ENCODE measurements at places on chromosomes 5 and 9.

DNA sequence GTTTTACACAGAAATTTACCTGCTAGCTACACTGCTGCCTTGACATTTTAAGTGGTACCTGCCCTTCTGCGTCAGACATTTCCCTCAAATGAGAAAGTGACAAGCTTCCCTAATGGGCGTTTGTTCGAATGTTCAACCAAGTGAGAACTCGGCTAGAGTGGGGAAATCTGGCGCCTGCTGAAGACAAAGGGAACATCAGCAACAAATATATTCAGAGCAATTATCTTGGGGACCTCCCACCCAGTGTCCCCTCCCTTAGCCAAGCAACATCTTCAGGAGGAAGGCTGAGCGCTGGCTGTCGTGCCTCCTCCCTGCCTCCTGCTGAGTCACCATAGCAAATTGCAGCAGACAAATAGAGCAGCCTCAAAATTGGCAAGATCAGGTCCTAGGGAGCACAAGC is 57.1 kb downstream of the MFAP3 start:
- DNase-seq: no peak

GRCh38 chr5:158419186-158419585 is 560.2 kb upstream of the CLINT1 start:
- DNase-seq: no peak

GRCh38 chr9:125761676-125762450 is 14.7 kb downstream of the PBX3 start:
- DNase-seq: no peak

- no peak for DNase-seq
Observed at GRCh38 chr5:138461343-138462125, 3.7 kb upstream of the EGR1 start.

GRCh38 chr9:98568234-98568908 is 140.4 kb downstream of the GABBR2 start:
- no peak for DNase-seq

DNA sequence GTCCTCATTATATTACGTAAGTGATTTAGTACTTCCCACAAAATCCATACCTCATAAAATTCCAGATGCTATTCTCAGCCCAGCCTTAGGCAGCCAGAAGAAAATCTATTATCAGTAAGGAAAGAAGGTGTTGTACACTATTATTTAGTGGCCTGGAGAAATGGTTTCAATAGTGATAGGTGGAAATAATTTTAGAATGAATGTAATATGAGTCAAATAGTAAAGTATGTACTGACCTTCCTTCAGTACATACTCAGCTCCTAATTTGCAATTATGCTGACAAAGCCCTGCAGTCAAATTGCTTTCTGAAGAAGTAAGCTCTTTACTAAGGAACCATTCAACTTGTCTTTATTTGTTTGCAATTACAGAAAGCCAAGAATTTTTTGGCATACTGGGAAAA is 409.2 kb downstream of the HTR1A start:
- DNase-seq: no peak

DNA sequence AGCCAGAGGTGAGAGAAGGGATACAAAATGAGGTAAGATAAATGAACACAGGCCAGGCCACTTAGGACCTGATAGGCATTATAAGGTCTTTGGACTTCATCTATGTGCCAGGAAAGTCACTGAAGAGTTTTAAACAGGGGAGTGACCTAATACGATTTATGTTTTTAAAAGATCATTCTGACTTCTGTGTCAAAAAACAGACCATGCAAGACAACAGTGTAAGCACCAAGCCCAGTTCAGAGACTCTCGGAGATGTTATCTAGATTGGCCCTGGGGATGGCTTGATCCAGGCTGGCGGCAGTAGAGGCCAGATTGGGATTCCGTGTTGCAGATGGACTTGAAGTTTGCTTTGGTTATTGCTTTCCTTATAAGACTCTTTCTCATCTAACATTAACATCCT is 43.0 kb upstream of the DPYSL3 start:
- no peak for DNase-seq

DNA sequence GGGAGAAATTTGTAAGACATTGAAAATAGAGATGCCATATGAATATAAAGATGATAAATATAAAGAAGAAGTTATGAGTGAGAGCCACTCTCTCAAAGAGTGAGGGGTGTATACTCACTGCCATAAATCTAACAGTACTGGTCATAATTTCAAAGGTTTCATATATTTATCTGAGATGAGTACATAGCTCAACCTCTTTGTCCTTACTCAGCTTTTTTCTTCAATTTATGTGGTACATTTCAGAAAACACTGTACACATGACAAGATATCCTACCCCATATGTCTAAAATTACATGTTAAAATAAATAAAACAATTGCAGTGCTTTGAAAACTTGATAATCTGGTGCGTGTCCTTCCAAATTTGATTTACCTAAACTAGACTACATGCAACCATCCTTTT is 5.2 kb upstream of the MCC start:
- DNase-seq: no peak

DNA sequence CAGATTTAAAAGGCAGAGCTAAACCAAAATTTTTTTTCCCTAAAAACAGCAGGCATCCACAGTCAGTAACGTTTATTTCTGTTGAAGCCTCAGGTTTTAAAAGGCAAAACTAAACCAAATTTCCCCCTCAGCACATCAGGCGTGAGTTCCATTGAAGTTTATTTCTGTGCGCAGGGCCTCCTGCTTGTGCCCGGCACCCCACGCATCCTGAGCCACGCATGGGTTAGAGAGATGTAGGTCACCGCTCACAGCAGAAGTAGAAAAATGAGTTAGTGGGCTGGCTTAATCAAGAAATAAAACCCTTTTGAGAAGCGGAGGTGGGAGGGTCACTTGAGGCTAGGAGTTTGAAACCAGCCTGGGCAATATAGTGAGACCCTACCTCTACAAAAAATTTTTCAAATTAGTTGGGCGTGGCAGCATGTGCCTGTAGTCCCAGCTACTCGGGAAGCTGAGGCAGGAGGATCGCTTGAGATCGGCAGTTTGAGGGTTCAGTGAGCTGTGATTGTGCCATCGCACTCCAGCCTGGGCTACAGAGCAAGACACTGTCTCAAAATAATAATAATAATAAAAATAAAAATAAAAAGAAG is 75.6 kb upstream of the SPIN1 start:
- DNase-seq: no peak

- DNase-seq: no peak
Observed at GRCh38 chr5:140041492-140042392, 1.4 kb downstream of the NRG2 start.

GRCh38 chr9:134631881-134632280 is 9.7 kb upstream of the COL5A1 start:
- no peak for DNase-seq

- DNase-seq: no peak
Observed at GRCh38 chr5:65191554-65192135, 290.1 kb downstream of the ADAMTS6 start.

GRCh38 chr9:94160594-94161501 is 76.6 kb downstream of the PTPDC1 start:
- no peak for DNase-seq

DNA sequence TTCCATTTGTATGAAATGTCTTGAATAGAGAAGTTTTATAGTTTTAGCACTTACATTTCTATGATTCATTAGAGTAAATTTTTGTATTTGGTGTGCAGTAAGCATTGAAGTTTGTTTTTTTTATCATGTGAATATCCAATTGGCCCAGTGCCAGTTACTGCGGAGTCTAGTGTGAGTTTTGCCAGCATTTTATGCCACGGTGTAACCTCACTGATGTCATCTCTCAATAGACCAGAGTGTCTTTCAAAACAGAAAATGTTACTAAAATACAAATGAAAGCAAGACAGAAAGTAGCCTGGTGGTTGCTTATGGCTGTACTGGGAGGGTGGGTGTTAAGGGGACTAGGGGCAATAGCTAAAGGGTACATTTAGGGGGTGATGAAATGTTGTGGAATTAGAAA is 62.8 kb downstream of the IPPK start:
- DNase-seq: no peak

- DNase-seq: no peak
Observed at GRCh38 chr5:158840193-158840592, 259.5 kb downstream of the EBF1 start.

- no peak for DNase-seq
Observed at GRCh38 chr5:110073534-110073933, 383.8 kb downstream of the MAN2A1 start.

DNA sequence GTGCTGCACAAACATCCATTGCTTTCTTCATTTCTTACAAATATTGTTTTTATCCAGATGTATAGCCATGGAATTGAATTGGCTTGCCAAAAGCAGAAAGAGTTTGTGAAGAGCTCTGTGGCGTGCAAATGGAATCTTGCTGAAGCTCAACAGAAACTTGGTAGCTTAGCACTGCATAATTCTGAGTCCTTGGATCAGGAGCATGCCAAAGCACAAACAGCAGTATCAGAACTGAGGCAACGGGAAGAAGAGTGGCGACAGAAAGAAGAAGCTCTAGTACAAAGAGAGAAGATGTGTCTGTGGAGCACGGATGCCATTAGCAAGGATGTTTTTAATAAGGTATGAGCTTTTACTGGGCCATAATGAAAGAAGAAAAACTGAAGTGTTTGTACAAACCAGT is 5.5 kb downstream of the CDC37L1 start:
- no peak for DNase-seq

GRCh38 chr5:88142636-88142885 is 126.1 kb downstream of the TMEM161B start:
- DNase-seq: no peak

- DNase-seq: no peak
Observed at GRCh38 chr5:62275581-62275980, 30.4 kb upstream of the KIF2A start.

GRCh38 chr9:18437315-18438201 is 36.4 kb upstream of the ADAMTSL1 start:
- DNase-seq: no peak

DNA sequence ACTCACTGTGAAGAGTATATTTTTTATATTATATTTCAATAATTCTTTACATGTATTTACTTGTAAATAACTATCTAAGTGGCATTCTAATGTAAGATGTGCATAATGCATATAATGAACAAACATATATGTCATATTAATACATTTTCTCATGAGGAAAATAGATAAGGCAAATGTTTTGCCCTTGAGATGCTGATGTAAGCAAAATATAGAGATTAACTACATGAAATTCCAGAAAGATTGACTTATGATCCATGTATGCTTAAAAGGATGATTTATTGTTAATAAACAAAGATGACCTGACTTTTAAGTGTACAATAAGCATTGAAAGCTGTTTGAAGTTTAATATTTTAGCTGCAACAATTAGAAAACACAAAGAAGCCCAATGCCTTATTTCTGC is 559.9 kb downstream of the PTPRD start:
- DNase-seq: no peak

GRCh38 chr5:98726258-98726657 is 47.2 kb upstream of the RGMB start:
- DNase-seq: no peak

GRCh38 chr5:180499684-180500083 is 5.5 kb downstream of the CNOT6 start:
- no peak for DNase-seq

DNA sequence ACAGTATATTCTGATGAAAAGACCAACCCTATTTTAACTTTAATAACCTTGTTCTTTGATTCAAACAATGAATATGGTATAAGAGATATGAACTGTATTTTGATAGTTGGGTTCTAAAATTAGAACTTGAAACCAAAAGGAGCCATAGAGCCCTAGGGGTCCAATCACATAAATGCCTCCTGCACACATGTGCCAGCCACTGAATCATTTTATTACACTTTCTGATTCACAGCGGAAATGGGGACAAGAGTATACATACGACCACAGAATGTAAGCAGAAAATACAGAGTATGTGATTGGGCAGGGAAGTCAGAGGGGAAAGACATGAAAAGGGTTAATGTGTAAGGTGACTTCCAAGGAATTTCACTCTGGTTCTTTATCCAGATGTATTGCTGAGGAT is 1000.2 kb downstream of the NR2F1-AS1 start:
- no peak for DNase-seq

GRCh38 chr5:179373101-179373934 is 28.1 kb upstream of the ADAMTS2 start:
- DNase-seq: no peak

DNA sequence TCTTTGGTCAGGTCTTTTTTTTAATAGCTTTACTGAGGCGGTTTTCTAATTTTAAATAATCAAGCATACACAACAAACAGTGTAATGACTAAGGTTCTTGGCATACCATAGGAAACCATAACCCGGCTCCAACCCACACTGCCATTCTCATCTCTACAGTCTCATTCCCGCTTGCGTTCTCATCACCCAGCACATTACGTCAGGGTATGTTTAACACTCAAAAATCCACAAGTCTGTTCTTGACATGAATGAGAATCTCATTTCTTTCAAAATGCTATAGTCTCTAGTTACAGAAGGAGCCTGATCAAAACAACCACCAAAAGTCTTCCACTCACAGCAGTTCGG is 505 bp downstream of the C5orf34 start:
- no peak for DNase-seq

DNA sequence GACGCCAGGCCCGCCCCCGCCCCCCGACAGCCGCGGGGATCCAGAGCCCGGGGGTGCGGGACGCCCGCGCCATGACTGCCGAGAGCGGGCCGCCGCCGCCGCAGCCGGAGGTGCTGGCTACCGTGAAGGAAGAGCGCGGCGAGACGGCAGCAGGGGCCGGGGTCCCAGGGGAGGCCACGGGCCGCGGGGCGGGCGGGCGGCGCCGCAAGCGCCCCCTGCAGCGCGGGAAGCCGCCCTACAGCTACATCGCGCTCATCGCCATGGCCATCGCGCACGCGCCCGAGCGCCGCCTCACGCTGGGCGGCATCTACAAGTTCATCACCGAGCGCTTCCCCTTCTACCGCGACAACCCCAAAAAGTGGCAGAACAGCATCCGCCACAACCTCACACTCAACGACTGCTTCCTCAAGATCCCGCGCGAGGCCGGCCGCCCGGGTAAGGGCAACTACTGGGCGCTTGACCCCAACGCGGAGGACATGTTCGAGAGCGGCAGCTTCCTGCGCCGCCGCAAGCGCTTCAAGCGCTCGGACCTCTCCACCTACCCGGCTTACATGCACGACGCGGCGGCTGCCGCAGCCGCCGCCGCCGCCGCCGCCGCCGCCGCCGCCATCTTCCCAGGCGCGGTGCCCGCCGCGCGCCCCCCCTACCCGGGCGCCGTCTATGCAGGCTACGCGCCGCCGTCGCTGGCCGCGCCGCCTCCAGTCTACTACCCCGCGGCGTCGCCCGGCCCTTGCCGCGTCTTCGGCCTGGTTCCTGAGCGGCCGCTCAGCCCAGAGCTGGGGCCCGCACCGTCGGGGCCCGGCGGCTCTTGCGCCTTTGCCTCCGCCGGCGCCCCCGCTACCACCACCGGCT is 1.0 kb downstream of the FOXE1 start:
- peak; percentile 36 for DNase-seq

DNA sequence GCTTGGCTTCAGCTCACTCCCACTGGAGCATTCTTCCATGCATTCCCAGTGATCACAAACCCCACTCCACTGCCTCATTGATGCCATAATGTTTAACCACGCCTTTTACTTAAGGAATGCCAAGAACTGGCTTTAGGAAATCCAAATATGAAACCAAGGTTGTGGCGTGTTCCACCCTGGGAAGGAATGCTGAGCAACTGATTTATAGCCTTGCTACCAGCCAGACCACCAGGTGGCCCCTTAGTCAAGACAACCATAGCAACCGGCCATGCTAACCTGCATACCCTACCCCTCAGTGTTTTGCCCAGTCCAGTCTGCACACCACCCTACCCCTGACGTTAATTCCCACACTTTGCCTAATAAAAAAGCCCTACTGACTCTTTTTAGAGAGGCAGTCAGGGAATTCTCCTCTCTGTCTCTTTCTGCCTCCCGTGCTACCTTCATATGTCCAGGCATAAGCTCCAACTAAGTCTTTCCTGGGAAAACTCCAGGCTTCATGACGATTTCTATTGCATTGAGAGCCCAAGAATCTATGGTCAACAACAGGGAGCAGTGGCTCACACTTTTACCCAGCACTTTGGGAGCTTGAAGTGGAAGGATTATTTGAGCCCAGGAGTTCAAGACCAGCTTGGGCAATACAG is 27.0 kb upstream of the PRRC2B start:
- no peak for DNase-seq
